ENCODE measurements at places on chromosomes 3 and 15.
A peak's percentile ranks its signal among the peaks of the same experiment; 100 is the strongest.

DNA sequence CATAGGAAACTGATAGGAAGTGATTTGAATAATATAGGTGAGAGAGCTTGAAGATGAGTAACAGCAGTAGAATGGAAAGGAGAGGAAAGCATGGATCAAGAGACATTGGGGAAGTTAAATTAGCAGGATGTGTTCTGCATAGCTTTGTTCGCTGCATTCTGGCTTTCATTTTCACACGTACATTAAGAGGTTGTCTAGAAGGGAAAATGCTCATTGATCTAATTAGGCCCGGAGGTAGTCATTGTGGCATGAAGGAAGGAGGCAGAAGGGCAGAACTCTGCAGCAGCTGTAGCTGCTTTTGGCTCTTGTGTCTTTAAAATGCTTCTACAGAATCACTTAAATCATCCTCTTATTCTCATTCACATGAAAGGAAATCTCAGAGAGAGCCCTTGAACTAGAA lies 40.3 kb downstream of the KCNAB1 start:
- DNase-seq = no peak

DNA sequence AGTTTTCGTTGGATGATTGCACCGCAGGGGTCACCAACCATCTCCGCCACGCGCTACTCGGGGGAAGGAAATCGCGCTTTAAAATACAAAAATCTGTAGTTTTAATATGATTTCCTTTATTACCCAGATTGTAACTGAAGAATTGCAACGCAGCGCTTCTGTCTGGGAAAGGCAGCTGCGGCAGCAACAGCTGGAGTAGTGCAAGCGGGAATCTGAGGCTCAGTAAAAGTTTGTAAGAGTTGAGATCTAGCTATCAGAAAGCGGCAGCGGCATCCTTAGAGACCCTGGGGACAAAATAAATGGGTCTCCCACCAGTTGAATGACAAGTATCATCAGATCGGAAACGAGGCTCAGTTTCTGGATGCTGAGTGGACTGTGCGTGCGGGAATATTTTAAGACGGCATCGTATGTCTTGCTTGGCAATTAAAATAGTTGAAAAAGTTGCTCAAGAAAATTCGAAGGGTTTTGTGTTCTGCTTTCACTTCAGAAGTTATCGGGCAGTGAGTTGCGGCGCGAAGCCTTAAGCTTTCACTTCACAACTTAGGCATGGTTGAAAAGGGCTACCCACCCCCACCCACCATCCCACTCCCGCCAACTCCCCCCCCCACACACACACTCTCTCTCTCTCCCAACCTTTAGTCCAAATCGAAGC lies 2.7 kb downstream of the MECOM start:
- DNase-seq = peak; percentile 54

DNA sequence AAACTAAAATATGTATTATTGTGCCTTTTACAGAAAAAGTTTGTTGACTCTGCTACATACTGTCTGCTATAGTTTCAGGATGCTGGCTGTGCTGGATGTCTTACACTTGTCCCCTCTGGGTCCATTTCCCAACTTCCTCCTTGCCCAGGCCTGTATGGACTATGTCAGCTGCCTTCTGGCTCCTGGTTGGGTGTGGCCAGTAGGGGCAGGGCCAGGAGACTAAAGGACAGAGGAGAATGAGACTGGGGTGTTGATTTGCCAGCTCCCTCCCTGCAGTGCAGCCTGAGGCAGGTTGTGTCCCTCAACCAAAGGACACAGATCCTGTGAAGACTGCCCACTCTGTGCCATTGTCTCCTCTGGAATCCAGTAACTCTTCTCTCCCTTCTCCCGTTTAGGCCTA lies 90.6 kb upstream of the UBE2E2 start:
- no peak for DNase-seq

- DNase-seq = no peak
Observed at GRCh38 chr3:146581080-146581601, 24.0 kb downstream of the PLSCR5 start.

GRCh38 chr15:101178479-101178878 lies 73.4 kb downstream of the CHSY1 start:
- no peak for DNase-seq

- no peak for DNase-seq
Observed at GRCh38 chr15:70613271-70613670, 150.1 kb downstream of the UACA start.

Measured in umbilical cord (tissue), 2 donors.